ENCODE measurements at places on chromosomes 2 and 18.

DNA sequence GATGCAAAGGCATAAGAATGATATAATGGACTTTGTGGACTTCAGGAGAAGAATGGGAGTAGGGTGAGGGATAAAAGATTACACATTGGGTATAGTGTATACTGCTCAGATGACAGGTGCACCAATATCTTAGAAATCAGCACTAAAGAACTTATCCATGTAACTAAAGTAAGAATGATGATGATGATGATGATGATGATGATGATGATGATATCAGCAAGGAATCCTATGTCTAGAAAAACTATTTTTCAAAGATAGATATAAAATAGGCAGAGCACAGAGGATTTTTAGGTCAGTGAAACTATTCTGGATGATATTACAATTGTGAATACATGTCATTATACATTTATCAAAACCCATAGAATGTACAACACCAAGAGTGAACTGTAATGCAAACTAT, 34.3 kb downstream of the NMS start:
- DNase-seq, result no peak

GRCh38 chr2:7225848-7226247, 308.6 kb downstream of the RNF144A start:
- no peak for DNase-seq

- DNase-seq, result no peak
Measured at GRCh38 chr2:235045336-235045972, 93.6 kb downstream of the SH3BP4 start.

DNA sequence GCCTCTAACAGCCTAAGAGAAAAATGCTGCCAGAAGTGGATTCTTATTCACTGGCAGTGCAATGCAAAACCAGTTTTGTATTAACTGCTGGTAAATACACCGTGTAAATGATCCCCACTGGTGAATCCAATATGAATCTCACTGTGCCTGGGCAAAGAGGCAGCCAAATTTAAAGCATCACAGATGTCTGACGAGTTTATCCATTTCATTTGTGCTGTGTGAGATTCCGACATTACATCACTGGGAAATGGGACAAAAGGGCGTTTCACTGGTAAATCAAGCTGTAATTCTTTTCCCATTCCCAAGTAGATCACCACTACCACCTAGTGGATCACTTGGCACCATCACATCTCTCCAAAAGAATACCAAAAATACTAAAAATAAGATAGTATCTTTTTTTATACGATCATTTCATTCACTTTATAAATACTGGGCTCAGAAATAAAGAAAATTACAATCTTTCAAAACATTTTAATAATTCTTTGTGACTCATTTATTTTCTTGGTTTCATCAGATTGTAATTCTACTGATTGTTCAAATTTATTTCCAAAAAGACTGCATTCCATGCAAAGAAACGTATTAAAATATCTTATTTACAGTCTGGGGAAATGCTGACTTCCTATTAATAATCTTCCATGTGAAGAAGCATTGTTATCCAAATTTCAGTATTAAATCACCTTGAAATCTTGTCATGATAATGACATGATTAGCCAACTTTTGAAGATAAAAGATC, 125.6 kb downstream of the GRB14 start:
- no peak for DNase-seq

- no peak for DNase-seq
Measured at GRCh38 chr2:138760676-138761075, 19.5 kb downstream of the NXPH2 start.

- no peak for DNase-seq
Measured at GRCh38 chr2:148103946-148104345, 83.1 kb downstream of the MBD5 start.

Data from natural killer cell (primary cell).